ENCODE measurements at places on chromosomes 11 and 22.
A peak's percentile ranks its signal among the peaks of the same experiment; 100 is the strongest.

- DNase-seq: no peak
Measured at GRCh38 chr11:86141727-86142126, 72.8 kb upstream of the PICALM start.

- DNase-seq: no peak
Measured at GRCh38 chr22:44130076-44130711, 50.5 kb upstream of the PARVG start.

GRCh38 chr11:10716543-10717259 is 23.1 kb upstream of the IRAG1 start:
- no peak for DNase-seq

GRCh38 chr11:68457898-68458249 is 2.7 kb upstream of the PPP6R3 start:
- DNase-seq: no peak

DNA sequence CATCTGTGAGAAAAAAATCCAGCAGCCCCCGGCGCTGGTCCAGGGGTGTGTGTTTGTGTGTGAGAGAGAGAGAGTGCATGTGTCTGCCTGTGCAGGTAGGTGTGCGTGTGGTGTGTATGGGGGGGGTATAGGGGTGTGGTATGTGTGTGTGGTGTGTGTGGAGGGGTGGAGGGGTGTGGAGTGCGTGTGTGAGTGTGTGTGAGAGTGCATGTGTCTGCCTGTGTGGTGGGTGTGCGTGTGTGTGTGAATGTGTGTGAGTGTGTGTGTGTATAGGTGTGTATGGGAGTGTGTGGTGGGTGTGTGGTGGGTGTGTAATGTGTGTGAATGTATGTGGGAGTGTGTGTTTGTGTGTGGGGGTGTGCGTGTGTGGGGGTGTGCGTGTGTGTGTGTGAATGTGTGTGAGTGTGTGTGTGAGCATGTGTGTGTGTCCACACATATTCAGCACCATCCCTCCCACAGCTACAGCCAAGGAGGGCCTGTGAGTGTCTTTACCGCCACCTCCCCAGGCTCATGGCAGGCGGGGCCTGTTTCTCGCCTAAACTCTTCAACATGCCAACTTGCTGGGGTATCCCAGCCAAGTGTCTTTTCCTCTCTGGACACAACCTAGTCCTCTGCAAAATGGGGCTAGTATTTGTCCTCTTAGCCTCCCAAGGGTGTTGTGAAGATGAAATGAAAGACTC is 11.9 kb downstream of the LMO1 start:
- no peak for DNase-seq

- DNase-seq: no peak
Measured at GRCh38 chr11:16738947-16739815, 734 bp downstream of the C11orf58 start.

DNA sequence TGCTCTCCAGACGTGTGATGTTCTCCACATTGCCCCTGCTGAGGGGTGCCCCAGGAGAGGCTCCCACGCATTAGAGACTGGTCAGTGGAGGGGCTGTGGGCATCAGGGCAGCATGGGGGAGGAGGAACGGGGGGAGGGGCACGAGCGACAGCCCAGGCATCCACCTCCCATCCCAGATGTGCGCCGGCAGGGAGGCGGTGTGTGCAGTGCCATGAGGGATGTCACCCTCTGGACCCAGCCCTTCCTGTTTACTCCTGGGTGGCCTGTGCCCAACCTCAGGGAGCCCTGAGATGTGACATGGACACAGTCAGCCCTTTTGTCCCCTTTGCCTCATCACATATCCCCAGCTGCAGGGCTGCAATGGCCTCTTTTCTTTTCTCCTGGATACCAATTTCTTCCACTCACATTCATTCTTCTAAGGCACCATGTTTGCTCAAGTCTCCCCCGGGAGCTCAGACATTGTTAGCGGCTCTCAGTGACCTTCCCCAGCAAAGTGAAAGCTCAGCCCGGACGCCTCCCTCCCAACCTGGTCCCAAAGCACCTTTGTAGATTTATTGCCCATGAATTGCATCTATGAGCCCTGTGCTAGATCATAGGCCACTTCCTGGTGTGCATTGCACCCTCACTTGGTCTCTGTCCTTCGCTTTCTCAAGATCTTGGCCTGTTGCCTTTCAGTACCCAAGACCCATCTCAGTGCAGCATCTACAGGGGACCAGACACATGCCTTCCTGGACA is 150.6 kb downstream of the CEP164 start:
- DNase-seq: no peak

DNA sequence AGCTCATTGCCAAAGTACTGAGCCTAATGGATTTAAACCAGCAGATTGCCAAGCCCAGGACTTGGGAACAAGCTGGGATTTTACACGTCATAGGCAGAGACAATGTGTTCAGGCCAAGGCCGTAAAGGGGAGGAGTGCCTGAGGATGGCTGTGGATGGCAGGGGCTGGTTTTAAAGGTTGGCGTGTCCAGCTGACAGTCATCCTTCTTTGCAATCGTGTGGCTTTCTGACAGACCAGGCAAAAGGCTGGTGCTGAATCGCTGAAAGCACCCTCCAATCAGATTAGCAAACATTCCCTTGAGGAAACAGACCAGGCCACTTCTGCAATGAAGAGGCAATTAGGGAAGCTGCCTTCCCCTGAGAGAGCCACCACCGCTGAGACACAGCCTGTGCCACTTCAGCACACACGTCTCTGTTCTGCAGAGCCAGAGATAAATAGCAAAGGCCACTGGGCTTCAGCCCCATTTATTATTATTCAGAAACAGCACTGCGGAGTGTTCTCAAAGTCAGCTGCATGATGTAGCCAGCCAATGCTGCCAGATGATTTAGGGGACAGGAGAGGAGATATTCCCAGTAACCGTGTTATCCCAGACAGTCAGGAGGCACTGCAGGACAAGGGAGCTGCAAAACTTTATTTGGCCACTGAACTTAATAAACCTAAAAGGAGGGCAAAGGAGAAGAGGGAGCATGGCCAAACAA is 54.2 kb upstream of the CSNK2A3 start:
- DNase-seq: no peak

- DNase-seq: no peak
Measured at GRCh38 chr11:11125618-11126017, 227.4 kb downstream of the CSNK2A3 start.

DNA sequence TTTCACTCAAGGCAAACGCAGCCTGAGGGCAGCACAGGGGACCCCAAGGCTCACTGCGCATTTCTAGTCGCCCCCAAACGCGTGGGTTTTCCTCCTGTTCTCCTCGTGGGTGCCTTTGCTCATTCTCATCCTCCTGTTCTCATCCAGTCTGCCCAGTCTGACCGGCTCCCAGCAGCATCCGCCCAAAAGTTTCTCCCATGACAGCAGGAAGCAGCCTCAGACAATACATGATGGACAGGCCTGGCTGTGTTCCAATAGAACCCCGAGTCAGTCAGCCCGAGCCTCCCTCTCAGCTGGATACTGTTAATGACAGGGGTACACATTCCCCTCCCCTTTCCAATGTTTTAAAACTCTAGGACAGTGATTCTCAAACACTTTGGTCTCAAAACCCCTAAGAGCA is 22.5 kb upstream of the KRTAP5-7 start:
- no peak for DNase-seq

- DNase-seq: no peak
Measured at GRCh38 chr22:29831186-29831921, 6.7 kb downstream of the ASCC2 start.

DNA sequence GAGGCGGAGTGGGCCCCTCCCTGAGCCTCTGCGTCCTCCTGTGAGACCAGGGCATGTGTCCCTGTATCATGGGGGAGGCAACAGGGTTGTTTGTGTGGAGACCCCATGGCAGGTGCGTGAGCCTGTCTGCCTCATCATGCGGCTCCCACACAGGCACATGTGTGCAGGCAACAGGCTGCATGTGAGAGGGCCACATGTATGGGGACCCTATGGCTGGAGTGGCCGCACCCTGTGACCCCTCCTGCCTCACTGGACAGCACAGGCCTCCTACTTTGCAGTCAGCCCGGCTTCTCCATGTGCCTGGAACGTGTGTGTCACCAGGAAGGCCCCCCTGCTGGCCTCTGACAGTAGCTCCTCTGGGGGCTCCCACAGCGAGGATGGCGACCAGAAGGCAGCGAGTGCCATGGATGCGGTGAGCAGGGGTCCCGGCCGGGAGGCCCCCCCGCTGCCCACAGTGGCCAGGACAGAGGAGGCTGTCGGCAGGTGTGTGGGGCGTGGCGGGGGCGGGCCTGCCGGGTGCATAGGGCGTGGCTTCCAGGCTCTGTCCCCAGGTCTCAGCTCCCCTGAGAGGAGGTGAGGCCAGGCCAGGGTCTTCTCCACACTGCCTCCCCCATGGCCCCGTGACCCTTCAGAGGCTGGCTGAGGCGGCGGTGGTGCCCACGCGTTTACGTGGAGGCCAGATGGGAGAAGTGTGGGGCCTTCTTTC is 34.1 kb downstream of the SBF1 start:
- DNase-seq: no peak

GRCh38 chr11:32829680-32830412 is at the start of gene PRRG4:
TSS of gene PRRG4 (plus strand) at chr11:32829927. CDS start at chr11:32830530, 603 bp downstream.
- DNase-seq: no peak

- DNase-seq: no peak
Measured at GRCh38 chr22:32652645-32653270, 148.7 kb upstream of the TIMP3 start.

- DNase-seq: peak; percentile 42
Measured at GRCh38 chr22:36911887-36912661, 1.4 kb upstream of the CSF2RB start.

- peak; percentile 50 for DNase-seq
Measured at GRCh38 chr11:76721755-76722677, 51.5 kb upstream of the LRRC32 start.
